Spinal cord (tissue), 10 donors: ENCODE measurements at places on chromosomes 11 and 22. TPM values are rescaled to one million over a fixed set of nuclear protein-coding genes. Genes with fewer than 3 reads are reported as not detected.

Gene RGL4
- 2.9 TPM for polyA plus RNA-seq

Gene SMTNL1
- 0.93 TPM for polyA plus RNA-seq

Gene NCR3LG1
- polyA plus RNA-seq, result 7.0 TPM

Gene MOGAT2
- 0.12 TPM for polyA plus RNA-seq

Gene DEPDC7
- polyA plus RNA-seq, result 5.6 TPM
